Hematopoietic multipotent progenitor cell treated with erythropoietin and hydrocortisone succinate and interleukin-3 and kit ligand, for 15 days (in vitro differentiated cells): ENCODE measurements at places on chromosomes 2 and 18.

DNA sequence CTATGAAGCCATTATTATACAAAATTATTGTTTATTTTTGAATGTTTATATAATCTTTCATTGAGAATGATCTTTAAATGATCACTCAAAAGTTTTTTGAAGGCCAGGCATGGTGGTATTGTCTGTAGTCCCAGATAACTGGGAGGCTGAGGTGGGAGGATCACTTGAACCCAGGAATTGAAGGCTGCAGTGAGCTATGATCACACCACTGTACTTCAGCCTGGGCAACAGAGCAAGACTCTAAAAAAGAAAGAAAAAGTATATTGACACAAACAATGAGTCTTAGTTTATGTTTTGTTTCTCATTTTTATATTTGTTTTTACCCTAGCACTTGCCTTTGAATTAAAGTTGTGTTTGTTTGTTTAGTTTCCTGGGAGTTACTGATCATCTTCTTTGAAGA lies 2.3 kb downstream of the TWSG1 start:
- no peak for DNase-seq

DNA sequence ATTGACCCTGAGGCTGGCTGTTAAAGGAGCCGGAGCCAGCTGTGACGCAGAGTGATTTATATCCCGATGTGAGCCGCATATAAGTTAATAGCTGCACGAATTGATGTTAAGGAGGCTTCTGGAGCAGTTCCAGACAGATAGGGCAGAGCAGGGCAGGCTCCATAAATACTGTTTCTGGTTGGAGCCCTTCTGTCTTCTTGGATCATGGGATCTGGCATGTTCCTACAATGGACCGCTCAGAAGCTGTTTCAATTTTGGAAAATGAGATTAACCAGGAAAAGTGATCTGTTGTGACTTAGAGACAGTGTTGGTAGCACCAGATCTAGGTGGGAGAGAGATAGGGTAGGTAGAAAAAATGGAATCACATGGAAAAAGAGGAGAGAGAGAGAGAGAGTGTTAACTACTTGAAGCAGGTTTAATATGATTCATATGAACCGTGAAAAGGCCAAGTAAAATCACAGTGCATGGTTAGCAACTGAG lies 4.8 kb upstream of the IGFBP5 start:
- DNase-seq, result no peak

DNA sequence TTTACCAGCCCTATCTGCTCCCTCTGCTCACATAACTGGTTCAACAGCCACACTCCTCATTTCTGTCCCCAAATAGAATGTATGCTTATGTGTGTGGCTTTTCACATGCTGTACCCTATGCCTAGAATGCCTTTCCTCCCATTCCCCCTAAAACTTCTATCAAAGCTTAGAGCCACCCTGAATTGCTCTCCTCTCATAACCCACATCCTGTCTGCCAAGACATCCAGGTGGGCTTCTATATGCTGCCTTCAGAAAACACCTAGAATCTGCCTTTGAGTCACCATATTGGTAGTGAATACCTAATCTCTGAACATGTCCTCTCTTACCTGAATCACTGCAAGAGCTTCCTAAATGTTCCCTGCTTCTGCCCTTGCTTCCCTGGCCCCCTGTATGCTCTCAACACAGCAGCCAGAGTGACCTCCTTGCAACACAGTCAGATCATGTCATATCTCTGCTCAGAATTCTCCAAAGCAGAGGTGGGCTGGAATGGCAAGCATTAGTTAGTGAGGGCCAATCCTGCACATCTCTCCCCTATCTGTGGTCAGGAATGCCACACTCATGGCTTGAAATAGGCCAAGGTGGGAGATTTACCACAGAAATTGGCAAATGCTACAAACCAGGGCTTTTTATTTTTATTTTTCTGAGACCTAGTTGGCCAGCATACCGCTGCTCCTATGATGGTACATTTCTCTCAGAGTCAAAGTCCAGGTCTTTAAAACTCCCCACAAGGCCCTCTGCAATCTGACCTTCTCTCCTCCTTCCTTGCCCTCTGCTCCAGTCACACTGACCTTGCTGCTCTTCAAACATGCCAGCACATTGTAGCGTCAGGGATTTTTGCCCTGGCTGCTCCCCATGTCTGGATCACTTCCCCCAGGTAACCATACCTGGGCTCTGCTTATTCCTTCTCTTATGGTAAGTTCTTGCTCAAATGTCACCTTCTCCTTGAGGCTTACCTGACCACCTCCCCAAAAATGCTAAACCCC lies 111.8 kb upstream of the STON1 start:
- no peak for DNase-seq

DNA sequence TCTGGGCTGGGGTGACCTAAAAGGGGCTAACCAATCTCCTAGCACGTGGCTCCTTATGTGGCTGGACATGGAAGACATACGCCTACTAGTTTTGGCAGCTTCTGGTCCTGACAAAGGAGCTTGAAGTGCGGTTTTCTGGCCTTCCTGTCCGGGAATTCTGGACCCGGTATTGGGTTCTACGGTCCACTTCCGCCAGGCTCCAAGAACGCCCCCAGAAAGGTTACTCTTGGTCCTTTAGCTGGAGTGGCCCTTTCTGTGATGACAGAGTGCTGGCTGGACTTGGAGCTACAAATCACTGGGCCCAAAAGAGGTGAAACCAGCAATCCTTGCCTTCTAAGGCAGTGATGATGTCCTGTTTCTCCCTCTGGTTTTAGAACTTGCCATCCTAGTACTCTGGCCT lies 164.2 kb upstream of the EPAS1 start:
- DNase-seq, result no peak

- DNase-seq, result no peak
These were observed 357.9 kb downstream of the DPP10 start for GRCh38 chr2:114800371-114800770.

GRCh38 chr2:38959938-38960608 lies 70.4 kb downstream of the ARHGEF33 start:
- DNase-seq, result peak; percentile 16

DNA sequence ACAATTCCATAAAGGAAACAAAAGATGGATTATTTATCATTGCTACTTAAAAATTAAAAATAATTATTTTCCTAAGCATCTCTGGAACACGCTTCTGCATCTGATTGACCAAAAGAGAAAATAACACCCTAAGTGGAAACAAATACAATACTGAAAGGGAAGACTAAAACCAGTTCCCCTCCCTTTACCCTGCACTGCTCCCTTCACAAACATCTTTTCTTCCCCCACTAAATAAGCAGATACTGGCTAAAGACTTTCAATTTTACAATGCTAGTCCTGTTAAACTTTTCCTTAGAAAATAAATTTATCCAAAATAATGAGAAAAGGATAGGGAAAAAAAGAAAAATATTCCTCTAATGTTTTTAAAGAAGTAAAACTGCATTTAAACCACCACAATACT lies 4.3 kb downstream of the NCKAP1 start:
- DNase-seq, result no peak

DNA sequence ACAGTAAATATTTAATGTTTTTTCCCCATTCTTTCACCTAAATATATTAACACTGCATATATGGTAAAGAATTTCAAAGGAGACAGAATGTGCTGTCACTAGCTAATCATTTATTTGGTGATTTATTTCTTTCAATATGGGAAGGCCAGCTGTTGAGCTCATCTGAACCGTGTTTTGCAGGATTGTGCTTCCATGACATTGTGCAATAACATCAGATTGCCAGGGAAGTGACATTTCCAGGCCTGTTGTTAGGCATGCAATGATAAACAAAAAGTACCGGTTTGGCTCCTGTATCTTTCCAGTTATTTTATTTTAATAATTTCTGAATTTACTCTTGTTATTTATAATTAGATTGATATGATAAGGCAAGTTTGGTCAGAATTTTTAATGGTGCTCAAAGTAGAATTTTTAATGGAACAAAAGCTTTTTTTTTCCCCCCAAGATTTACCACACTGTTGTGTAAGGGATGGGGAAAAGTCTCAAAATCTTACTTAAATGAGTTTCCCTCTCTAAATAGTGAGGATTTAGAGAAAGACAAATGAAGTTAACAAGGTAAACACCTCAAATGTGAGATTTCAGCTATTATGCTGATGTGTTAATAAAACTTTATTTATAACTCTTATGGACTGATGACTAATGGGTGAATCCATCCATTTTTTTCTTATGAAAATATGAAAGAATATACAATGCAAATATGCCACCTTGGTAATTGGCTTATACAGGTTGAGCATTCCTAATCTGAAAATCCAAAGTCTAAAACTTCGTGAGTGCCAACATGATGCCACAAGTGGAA lies 52.7 kb downstream of the MALT1 start:
- DNase-seq, result no peak

GRCh38 chr18:63844254-63844653 lies 43.3 kb upstream of the SERPINB2 start:
- no peak for DNase-seq

GRCh38 chr2:238945433-238946150 lies 97.7 kb downstream of the TWIST2 start:
- DNase-seq, result no peak

- DNase-seq, result no peak
These were observed 828.0 kb downstream of the SLC4A3 start for GRCh38 chr2:220455351-220455990.

- DNase-seq, result no peak
These were observed 204 bp downstream of the FAM110C start for GRCh38 chr2:46131-46470.

- peak; percentile 24 for DNase-seq
These were observed 89.2 kb downstream of the ZNF516 start for GRCh38 chr18:76405681-76406356.

GRCh38 chr2:1546023-1546591 lies 132.8 kb downstream of the TPO start:
- DNase-seq, result no peak

GRCh38 chr2:3399381-3399780 lies 19.9 kb downstream of the TRAPPC12 start:
- DNase-seq, result no peak

- DNase-seq, result no peak
These were observed 684 bp upstream of the ARPC2 start for GRCh38 chr2:218216336-218216673.

- DNase-seq, result no peak
These were observed 32.9 kb upstream of the SLC66A3 start for GRCh38 chr2:11122380-11122779.

GRCh38 chr18:35049111-35050027 lies 8.2 kb downstream of the MAPRE2 start:
- no peak for DNase-seq

DNA sequence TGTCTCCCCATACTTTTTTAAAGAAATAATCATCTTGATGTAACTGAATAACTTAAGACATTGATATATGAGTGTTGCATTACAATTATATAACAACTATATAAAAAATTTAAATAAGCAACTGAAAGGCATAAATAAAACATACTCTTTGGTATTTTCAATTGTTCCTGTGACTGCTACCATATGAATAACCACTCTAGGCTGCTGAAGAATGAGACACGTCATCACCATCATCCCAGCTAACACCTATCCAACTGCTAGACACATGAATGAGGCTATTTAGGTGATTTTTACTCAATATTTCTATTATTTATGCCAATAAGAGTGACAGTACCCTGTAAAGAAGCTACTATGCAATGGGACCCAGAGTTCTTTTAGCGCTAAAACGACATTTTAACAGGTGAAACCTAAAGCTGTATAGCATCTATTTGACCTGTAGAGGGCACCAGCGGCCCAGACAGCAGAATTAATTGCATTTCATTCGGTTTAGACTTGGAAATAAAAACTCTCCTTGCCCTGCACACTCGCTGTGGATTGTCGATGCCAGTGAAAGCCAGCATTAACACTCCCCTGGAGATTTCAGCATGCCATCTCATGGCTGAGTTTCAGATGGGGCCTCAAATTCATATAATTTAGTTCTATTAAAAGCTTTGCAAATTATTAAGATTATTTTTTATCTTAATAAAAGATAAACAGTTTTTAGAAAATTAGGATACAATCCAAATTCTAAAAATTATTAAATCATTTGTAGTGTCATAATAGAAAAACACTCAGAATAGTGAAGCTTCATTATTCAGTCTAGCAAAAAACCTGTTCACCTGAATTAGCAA lies 89.4 kb upstream of the MAP2 start:
- peak; percentile 29 for DNase-seq

GRCh38 chr2:10410001-10410822 lies 37.9 kb downstream of the ODC1 start:
- no peak for DNase-seq

DNA sequence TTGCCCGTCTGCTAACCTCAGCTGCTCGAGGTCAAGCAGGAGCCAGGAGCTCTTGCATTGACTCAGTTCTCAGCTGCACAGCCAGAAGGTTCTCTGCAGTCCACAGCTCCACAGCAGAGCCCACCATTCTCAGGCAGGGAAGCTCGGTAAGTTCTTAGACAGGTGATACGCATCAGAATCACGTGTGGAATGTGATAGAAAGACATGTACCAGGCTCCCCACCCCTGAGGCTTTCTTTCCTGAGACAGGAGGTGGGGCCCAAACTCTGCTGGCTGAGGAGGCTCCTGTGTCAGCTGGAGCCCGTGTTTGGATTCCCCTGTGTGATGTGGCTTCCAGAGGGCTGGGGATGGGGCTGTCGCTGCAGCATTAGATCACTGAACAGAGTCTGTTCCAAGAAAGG lies 28.0 kb downstream of the DIPK1C start:
- DNase-seq, result no peak

- no peak for DNase-seq
These were observed 82.6 kb upstream of the NEDD4L start for GRCh38 chr18:57961411-57961810.

GRCh38 chr2:97967216-97967592 lies 28.5 kb downstream of the TMEM131 start:
- DNase-seq, result no peak

DNA sequence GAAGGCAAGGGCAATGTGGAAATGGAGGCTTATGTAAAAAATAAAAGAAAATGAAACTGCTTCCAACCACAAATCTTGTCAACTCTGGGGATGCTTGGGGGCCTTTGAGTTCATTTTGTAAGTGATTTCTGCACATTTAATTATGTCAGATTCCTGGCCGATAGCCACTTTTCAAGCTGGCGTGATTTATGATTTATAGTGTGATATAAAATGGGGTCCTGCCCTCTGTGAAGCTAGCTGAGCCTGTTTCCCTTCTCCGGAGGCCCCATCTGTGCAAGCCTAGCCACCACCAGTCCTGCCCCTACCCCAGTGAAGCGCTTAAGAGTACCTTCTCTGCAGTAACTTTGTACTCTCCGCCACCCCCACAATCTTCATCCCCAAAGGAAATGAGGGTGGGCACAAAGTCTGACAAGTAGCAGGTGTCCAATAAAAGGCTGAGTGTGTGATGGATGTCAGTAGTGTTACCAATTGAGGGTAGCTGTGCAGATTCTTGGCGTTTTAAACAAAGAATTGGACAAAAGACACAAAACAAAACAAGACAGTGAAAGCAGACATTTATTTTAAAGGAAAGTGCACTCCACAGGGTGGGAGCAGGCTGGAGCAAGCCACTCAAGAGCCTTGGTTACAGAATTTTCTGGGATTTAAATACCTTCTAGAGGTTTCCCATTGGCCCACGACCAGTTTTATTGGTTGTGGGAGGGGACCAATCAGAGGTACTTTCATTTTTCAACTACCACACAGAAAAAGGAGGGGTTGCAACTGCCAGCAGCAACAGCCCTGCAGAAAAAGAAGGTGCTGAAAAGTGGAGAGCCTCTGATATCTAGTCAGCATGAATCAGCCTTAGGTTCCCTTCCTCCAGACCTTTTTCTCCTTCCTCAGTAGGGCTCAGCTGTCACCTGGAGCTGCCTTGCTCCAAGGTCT lies 39.0 kb upstream of the SIX3 start:
- DNase-seq, result no peak

GRCh38 chr2:14778015-14778414 lies 145.5 kb downstream of the LRATD1 start:
- DNase-seq, result no peak
